ENCODE measurements at places on chromosomes 3 and 15.

DNA sequence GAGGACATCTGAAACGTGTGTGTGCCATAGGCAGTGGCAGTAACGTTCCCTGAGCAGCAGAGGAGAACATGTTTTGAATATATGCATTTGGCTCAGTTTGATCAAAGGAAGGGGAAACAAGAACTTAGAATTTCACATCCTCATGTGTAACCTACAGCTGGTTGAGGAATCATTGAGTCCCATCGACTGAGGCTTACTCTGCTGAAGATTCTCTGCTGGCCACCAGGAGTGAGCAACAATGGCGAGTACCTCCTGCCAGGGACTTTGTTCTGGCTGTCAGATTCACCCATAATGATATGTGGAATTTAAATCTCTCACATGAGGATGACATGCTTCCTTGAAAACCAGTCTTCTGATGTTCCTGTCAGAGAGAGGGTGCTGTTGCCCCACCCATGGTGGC lies 21.3 kb downstream of the GORASP1 start:
- DNase-seq, result no peak

- DNase-seq, result no peak
Measured at GRCh38 chr3:21140785-21141184, 610.2 kb downstream of the ZNF385D start.

DNA sequence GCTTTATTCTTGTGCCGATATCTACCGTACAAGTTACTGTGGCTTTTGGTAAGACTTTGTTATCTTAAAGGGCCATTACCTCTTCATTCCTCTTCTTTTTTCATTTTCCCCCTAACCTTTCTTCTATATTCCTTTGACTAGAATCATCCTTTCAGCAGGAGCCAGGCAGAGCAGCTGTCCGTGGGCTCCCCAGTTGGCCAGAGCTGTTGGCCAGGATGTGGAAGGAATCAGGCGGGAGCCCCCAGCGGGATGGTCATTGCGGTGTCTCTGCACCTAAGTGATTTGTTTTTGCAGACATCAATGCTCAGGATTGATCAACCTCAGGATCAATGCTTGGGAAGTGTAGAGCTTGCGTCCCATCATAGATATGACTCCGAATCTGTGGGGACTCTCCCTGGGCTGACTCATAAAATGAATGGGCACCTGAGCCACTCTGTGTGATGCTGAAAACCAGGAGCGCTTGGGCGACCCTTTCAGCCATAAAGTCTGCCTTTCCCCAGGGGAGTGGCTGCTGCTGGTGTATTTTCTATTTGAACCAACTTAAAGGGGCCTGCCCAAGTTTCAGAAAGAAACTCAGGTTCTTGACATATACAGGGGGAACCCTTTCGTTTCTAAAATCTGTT lies 21.7 kb downstream of the APBA2 start:
- DNase-seq, result peak; percentile 15

DNA sequence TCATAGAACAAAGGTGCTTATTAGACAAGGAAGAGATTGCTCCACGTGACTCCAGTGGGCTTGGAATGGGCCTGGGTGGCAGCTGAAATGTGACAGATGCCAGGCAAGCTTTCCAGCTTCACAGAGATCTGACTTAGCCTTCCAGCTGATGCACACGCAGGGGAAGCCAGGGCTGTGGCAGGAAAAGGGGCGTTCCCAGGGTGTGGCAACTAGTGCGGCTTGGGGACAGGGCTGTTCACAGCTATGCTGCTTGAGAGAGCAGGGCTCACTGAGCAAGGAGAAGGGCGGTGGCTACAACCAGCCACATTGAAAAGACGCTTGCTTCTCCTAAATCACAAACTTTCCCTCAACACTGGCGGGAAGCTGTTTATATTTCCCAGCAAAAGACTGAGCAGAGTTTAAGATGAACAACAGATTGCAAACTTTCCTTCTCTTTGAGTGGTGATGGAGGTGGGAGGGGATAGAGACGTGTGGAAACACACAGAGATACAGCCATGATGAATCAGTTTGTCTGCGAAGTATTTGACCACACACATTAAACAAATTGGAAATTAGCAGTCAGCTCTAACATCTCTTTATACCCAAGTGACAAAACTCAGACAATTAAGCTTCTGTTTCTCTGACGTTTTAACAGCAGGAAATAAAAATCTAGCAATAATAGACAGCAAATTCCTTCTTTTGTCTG lies 127.5 kb downstream of the BDH1 start:
- no peak for DNase-seq

GRCh38 chr15:93036951-93037819 lies 51.8 kb downstream of the RGMA start:
- peak; percentile 78 for DNase-seq

GRCh38 chr3:32483772-32484171 lies 18.9 kb downstream of the CMTM6 start:
- DNase-seq, result no peak

GRCh38 chr3:1561427-1561826 lies 468.6 kb downstream of the CNTN6 start:
- no peak for DNase-seq

DNA sequence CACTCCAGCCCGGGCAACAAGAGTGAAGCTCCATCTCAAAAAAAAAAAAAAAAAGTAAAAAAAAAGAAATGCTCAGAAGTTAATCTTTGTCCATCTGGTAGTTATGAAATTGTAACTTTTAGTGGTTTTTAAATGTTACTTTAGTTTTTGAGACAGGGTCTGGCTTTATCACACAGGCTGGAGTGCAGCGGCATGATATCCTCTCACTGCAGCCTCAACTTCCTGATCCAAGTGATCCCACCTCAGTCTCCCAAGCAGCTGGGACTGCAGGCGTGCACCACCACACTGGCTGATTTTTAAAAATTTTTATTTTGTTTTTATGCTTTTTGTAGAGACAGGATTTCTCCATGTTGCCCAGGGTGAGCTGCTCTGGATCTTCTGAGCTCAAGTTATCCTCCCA lies 1.3 kb downstream of the RNU5B-1 start:
- DNase-seq, result no peak

DNA sequence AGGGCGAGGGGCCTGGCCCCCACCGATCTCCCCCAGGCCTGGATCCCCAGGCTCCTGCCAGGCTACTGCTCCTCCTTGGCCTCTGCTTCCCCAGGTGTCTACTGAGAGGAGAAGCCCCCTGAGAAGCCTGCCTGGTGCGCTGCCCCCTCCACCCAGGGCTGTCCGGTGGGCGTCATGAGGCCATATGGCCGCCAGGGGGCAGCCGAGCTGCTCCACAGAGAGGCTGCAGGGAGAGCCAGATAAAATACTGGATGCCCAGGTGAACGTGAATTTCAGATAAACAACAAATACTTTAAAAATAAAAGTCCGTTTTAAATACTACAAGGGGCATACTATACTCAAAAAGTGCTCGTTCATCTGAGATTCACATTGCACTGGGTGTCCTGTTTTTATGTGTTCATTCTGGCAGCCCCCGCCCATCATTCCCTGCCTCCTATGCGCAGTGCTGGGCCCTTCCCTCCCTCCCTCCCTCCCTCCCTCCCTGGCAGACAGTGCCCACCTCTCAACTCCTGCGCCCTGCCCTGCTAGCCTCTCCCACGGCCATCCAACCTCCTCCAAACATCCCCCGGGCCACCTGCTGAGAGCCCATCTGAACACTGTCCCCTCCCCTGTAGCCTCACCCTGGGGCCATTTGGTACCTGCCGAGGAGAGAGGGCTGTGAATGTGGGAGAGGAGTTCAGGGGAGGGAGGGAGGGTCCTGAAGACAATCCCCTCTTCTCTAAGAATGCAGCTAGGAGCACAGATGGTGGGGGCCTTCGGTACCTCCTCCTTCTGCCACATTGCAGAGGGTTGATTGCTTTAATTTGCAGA lies 29.6 kb downstream of the PSTPIP1 start:
- DNase-seq, result peak; percentile 75

DNA sequence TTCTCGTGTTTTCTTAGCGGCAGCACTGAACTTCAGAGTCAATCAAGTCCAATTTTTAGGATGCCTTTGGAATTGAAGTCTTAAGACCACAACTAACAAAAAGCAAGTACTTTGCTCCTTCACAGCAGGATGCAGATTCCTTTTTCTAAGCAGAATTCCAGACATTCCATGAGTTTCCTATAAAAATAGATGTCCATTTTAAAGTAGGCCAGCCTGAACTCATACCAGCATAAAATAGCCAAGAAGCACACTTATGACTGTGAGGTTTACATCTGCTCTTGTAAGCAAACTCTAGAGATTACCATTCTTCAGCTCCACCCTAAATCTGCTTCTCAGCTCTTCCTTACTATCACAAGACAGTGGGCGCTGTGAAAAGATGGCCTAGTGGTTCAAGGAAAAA lies 85.8 kb downstream of the THBS1 start:
- DNase-seq, result no peak

DNA sequence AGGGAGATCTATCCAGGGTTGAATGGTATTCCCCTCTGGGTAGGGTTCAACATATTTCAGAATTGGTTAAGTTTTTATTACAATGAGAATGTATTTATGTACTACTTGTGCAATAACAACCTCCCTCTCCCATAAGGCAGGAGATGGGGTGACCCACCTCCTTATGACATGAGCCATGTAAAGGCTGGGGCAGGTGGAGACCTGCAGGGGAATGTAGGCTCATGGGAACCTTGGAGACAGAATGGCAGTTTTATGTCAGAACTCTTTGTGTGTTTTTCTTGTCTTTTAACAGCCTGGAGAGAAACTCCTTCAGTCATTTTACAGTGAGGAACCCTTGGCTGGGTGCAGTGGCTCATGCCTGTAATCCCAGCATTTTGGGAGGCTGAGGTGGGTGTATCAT lies 24.6 kb upstream of the INSYN1 start:
- DNase-seq, result no peak

- no peak for DNase-seq
Measured at GRCh38 chr3:192489579-192489978, 237.8 kb downstream of the FGF12 start.

DNA sequence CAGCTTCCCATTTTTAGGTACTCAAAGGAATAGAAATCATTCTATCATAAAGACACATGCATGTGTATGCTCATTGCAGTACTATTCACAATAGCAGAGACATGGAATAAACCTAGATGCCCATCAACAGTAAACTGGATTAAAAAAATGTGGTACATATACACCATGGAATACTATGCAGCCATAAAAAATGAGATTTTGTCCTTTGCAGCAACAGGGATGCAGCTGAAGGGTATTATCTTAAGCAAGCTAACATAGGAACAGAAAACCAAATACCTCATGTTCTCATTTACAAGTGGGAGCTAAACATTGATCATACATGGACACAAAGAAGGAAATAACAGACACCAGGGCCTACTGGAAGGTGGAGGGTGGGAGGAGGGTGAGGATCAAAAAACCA lies 33.1 kb upstream of the COL6A5 start:
- DNase-seq, result no peak

DNA sequence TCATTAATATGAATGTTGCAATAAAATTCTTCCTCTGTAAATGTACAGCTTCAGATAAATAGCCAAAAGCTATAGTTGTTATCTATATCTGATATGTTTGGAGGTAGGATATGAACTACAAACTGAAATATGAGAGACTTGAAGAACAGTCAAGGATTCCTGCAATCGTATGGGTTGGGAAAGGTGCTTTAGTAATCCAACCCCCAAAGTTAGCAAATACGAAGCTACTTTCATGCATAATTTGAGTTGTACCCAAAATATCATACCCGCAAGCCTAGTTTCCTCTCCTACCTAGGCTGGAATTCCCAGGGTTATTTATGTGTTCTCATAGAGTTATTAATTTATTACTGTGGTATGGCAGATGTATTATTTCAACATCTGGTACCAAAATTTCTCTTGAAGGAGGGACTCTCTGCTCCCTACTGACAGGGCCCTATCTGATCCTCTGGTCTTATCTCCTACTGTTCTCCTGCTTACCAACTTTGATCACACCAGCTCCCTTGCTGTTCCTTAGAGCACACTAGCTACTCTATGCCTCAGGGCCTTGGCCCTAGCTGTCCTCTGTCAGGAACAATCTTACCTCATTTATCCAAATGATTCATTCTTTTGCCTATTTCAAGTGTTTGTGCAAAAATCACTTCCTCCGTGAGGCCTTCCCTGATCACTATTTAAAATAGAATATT lies 140.4 kb upstream of the CCDC54 start:
- DNase-seq, result no peak

DNA sequence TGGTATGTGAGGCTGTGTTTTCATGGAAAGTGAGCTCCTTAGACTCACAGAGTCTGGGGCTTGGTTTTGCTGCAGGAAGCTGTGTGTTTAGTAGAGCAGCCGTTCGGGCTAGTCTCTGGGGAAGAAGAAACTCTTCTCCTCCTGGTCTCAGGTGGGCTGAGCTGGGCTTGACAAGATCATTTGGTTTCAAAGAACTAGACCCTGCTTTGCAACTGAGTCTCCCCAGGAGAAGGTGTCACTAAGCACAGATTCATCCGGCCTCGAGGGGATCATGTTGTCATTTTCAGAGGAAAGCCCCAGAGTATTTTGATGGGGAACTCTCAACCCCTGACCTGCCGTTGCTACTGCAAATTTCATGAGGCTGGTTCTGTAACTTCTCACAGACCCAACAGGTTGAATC lies 188.5 kb downstream of the FAM43A start:
- DNase-seq, result no peak

GRCh38 chr15:90004252-90004651 lies 3.1 kb downstream of the ZNF710 start:
- DNase-seq, result no peak

GRCh38 chr15:75407083-75407482 lies 38.7 kb upstream of the MAN2C1 start:
- DNase-seq, result no peak

- DNase-seq, result no peak
Measured at GRCh38 chr15:55222588-55222987, 25.8 kb upstream of the RSL24D1 start.

- DNase-seq, result peak; percentile 94
Measured at GRCh38 chr15:82046666-82047452, 1.0 kb upstream of the MEX3B start.

DNA sequence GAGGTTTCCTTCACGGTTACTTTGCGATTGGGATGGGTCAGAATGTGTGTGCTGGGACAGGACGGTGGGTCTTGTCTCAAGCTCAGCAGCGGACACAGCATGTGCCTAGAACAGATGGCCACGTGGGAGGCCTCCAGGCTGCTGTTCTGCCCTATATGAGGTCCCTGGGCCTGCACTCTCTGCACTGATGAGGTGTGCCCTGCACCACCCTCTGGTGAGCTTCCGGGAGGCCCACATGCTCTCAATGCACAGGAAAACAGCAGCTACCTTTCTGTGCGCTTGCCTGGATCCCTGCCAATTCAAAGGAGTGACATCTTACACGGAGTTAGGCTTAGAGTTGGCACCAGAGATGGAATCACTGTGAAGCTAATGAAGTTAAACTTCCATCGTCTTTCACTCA lies 59.8 kb downstream of the BOC start:
- no peak for DNase-seq

GRCh38 chr3:110562621-110563020 lies 509.0 kb upstream of the NECTIN3 start:
- no peak for DNase-seq

- DNase-seq, result no peak
Measured at GRCh38 chr3:24067483-24067882, 122.4 kb downstream of the NR1D2 start.

- no peak for DNase-seq
Measured at GRCh38 chr15:56146756-56147155, 96.9 kb downstream of the RFX7 start.

- DNase-seq, result no peak
Measured at GRCh38 chr3:19866751-19867347, 67.2 kb downstream of the EFHB start.

GRCh38 chr3:195811756-195812155 lies at the start of gene MUC4:
MUC4 (minus strand) TSS chr3:195811929; CDS start chr3:195811817, 112 bp downstream.
- no peak for DNase-seq

- DNase-seq, result peak; percentile 40
Measured at GRCh38 chr15:78322243-78322642, 17.9 kb upstream of the CRABP1 start.

All from lower lobe of right lung (tissue), 2 donors.